MG63 (cell line): ENCODE measurements at places on chromosomes 5 and 9.
A peak's percentile ranks its signal among the peaks of the same experiment; 100 is the strongest.

- no peak for DNase-seq
Measured at GRCh38 chr5:14200312-14200990, 57.3 kb downstream of the TRIO start.

DNA sequence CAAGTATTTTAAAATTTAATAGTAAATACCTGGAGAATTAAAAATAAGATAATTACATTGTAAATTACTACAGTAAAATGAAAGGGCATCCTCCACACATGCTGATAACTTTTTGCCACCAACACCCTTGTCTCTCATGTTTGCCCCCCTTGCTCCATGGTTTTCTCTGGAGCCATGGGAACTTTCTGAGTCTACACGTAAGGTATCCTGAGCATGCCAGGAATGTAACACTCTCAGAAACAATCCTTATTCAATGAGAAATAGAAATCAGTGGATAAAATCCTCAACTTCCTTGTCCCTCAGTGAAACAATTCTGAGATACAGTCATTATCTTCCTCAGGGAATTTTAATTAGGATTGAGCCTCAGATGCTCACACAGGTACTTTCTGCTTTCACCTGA, 108.9 kb downstream of the IZUMO3 start:
- DNase-seq, result no peak

DNA sequence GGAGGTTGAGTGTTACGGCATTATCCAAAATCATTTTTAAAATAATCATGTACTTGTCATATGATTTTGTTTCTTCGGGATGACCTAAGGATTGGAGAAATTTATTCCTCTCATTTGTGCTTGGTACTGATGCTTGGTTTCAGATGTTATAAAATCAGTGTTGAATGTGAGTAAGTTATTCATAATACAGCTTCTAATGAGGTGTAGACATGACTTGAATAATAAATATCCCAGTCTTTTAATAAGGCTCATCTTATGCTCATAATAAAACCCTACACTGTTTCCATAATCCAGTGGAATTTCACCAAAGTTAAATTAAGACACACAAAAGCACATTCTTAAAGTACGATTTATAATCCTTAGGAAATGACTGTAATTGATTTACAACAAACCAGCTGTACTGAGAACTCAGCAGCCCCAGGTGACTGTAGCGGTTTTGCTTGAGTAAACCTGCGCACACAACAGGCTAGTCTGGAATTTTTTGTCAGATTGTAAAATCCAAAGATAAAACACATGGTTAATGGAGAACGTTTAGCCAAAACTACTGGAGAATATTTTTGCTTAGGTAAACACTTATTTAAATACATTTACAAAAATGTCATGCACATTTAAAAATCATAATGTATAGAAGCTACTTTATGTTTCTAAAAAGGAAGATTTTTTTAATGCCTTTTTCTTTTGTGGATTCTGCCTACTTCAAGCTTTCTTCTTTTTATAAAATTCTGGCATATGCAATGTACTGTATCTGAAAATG, 609.8 kb upstream of the GRAMD2B start:
- no peak for DNase-seq

DNA sequence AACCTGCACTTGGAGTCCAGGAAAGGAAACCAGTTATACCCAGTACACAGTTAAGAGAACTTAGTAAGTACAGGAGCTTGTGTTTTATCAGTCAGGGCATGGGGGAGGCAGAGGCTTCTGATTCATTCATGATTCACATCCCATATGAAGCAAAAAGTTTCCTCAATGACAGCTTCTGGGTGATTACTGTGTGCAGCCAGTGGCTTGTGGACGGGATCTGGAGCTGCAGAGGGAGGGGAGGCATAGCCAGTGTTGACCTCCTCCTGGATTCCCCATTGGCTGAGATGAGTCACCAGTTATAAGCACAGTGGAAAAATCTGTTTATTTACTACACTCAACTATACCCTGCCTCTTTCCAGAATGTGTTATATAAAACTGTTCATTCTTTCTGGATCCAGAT, 17.7 kb downstream of the IL31RA start:
- peak; percentile 96 for DNase-seq

DNA sequence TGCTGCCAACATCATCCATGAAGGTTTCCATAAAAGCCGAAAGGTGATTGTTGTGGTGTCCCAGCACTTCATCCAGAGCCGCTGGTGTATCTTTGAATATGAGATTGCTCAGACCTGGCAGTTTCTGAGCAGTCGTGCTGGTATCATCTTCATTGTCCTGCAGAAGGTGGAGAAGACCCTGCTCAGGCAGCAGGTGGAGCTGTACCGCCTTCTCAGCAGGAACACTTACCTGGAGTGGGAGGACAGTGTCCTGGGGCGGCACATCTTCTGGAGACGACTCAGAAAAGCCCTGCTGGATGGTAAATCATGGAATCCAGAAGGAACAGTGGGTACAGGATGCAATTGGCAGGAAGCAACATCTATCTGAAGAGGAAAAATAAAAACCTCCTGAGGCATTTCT, 10.1 kb downstream of the TLR4 start:
- DNase-seq, result no peak

- DNase-seq, result peak; percentile 60
Measured at GRCh38 chr5:159133041-159133741, 33.5 kb upstream of the EBF1 start.

DNA sequence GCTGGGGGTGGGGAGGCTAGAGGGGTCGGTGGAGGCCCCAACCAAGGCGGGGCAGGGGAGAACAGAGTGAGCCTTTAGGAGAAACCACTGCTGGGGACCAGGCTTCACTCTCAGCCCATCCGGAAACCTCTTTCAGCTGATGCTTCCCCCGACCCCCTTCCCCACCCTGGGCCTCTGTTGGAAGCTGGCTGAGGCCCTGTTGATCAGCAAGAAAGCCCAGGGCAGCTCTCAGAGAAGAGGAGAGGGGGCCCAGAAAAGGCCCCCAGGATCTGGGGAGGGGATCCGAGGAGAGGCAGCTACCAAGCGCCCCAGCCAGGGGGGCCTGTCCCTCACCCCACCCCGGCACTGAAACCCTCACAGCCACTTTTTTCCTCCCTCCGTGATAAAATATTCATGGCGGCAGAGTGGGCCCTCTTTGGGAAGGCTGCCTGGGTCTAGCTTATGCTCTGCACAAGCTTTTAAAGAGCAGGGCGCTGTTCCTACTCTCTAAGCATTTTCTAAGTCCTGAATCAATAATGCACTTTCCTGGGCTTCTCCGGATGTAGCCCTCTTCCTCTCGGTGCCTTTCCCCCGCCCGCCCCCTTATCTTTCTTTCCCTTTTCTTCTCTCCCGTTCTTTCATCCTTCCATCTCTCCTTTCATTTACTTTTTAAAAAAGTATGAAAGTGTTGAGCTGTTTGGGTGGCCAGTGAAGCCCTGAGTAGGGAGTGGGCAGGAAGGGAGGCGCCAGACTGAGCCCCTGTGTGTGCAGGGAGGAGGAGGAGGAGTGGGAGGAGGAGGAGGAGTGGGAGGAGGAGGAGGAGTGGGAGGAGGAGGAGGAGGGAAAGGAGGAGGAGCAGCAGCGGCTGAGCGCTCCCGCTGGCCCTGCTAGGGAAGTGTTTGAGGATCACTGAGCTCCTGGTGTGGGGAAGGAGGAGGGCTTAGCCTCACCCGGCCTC, 23.5 kb downstream of the NTNG2 start:
- no peak for DNase-seq

- DNase-seq, result no peak
Measured at GRCh38 chr9:3929345-3930047, 370.4 kb downstream of the GLIS3 start.

DNA sequence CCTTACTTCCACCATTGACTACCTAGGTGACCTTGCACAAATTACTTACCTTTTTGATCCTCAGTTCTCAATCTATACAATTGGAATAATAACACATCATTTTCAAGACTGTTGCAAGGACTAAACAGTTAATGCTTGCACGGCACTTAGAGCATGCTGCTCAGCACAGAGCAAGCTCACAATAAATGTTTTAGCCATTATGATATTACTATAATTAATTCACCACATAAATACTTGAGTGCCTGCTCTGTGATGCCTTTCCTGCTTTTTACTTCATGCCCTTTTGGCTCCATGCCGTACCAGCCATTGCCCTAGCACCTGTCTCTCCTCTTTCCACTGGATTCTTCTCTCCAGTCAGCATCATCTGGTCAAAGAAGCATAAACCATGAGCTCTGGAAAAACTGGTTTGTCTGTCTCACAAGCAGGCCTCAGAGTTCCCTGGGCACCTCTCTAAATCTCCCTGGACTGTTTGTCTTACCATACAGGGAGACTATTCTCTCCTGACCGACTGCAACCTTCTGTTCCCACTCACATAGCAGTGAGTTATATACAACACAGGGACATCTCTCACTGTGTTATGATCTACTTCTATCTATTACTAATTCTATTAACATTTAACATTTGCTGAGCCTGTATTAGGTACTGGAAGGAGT, 260.4 kb upstream of the ADRA1B start:
- no peak for DNase-seq

DNA sequence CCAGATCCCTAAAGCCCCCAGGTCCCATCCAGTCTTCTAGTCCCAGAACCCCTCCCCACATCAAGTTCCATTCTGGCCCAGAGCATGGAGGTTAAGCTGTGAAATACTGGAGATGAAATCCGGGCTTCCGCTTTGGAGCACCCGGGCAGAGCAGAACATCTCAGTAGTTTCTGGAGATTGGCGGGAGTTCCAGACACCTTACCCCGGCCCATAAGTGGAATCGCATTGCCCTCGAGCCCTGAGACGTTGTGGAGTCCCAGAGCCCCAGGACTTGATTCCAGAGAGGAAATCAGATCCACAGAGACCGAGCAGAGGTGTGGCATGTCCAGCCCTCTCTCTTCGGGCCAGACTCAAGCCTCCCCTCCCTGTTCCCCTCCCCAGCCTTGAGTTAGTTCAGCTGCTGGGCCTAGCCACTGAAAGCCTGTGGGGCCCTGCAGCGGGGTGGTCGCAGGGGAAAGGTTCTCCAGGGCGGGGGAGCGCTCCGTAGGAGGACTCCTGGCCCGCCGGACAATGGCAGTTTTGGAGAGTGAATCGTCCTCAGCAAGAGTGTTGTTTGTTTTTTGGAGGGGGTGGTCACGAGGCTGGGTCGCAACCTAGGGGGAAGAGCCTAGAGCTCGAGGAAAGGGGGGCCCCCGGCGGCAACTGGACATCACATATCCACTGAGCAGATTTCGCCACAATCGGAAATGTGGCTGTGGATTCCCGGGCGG, 1.0 kb upstream of the PAX5 start:
- no peak for DNase-seq

GRCh38 chr9:136562746-136563495, 17.1 kb upstream of the NOTCH1 start:
- no peak for DNase-seq

DNA sequence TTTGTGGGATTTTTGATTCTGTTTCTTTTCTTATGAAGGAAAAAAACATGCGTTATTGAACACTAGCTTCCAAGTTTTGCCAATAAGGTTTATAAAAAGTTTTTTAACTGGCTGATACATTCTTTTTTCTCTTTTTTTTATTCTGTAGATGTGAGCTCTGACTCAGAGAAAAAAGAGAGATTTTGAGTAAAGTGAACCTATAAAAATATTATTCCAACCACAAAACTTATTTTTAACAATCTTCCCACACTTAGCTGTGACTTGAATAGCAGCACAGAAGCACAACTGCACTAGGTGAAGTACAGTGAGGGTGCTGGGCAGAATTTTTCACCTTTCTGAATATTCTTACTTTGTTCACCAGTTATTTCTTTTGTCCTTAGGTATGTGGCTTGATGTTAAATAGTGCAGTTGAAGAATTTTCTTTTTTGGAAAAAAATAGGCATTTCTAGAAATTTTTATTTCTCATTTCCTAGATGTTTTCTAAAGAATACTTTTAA, 41.6 kb downstream of the CHSY3 start:
- DNase-seq, result no peak

- no peak for DNase-seq
Measured at GRCh38 chr5:97074859-97075489, 67.4 kb downstream of the LIX1 start.
